Eye (tissue), 1 donor: ENCODE measurements at places on chromosomes 16 and 17.

- DNase-seq: no peak
Observed at GRCh38 chr16:74033441-74033995, 263.1 kb upstream of the PSMD7 start.

DNA sequence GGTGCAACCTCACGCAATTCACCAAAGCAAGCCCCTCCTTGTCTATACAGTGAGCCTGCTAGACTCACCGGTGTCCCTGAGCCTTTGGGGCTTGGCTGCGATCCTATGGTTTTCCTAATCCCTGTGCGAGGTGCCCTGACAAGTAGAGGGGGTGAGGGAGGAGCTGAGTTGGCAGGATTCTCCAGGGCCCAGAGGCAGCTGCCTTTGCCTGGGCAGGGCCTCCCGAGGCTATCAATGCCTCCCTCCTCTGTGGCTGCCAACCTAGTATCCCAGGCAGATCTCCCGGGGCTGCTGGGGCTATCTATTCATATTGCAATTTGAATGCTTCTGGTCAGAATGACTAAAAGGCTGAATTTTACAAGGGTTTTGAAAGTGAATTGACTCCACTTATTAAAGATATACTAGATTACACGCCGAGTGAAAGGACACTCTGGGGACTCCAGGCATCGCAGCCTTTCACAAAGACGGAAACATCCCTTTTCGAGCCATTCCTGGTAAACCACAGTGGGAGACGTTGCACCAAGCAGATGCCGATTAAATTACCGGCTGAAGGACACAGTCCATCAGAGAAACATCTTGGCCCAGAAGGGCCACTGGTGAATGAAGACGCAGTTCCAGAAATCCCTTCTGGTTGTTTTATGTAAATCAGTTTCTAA lies 11.3 kb upstream of the PITPNM3 start:
- no peak for DNase-seq

- no peak for DNase-seq
Observed at GRCh38 chr17:1001640-1002411, 4.9 kb downstream of the TIMM22 start.

DNA sequence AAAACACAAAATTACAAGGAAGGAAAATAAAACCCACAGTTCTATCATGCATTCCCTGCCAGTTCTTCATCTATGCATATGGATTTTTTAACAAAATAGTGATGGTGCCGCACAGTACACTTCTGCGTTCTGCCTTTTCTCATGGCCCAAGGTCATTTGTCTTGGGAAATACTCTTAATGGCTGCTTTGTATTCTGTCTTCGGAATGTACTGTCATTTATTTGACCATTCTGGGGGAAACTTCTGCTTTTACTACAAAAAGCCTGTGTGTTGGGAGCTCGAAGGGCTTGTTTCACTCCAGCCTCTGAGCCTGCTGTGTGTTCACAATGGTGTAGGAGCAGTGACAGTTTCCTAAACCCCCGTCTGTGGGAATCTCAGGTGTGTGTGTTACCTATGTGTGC lies 82.8 kb upstream of the SEC14L1 start:
- DNase-seq: no peak

GRCh38 chr17:44396946-44397345 lies 7.5 kb upstream of the ITGA2B start:
- no peak for DNase-seq

GRCh38 chr17:77076124-77076830 lies 64.5 kb upstream of the SEC14L1 start:
- DNase-seq: no peak
